ENCODE measurements at places on chromosomes 16 and 17.

GRCh38 chr16:48335961-48336360 is 49.3 kb downstream of the SIAH1 start:
- DNase-seq, result no peak

DNA sequence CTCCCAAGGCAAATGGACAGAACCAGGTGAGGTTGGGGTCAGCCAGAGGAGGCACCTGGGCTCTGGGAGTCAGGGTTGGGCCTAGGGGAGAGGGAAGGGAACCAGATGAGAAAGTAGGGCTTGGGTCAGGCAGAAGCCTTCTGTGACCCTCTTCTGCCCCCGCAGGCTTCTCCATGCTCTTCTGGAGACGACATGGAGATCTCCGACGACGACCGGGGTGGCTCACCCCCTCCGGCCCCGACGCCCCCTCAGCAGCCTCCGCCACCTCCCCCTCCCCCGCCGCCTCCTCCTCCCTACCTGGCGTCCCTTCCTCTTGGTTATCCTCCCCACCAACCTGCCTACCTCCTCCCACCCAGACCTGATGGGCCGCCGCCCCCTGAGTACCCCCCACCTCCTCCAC is 7.9 kb downstream of the SETD1A start:
- DNase-seq, result no peak

- no peak for DNase-seq
Observed at GRCh38 chr16:11165349-11165748, 90.7 kb downstream of the SOCS1 start.

DNA sequence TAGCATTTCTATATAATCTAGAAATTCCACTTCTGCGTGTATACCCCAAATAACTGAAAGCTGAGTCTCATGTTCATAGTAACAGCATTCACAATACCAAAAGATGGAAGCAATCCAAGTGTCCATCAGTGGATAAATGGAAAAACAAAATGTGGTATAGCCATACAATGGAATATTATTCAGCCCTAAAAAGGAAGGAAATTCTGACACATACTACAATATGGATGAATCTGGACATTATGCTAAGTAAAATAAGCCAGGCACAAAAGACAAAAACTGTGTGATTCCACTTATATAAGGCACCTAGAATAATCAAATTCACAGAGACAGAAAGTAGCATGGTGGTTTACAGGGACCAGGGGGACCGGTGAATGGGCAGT is 20.4 kb downstream of the HOXB1 start:
- DNase-seq, result no peak

Measured in NK-92 treated with Interleukin-12 subunit alpha and Interleukin-12 subunit beta, amount 100 ng/mL, for 24 hours (cell line).